NCI-H774 (cell line): ENCODE measurements at places on chromosomes 13 and 19.
A peak's percentile ranks its signal among the peaks of the same experiment; 100 is the strongest.

GRCh38 chr19:507286-508203 is at the start of gene TPGS1:
TSS of gene TPGS1 (plus strand) at chr19:507497. CDS start at chr19:507507, 10 bp downstream.
- DNase-seq, result peak; percentile 73

DNA sequence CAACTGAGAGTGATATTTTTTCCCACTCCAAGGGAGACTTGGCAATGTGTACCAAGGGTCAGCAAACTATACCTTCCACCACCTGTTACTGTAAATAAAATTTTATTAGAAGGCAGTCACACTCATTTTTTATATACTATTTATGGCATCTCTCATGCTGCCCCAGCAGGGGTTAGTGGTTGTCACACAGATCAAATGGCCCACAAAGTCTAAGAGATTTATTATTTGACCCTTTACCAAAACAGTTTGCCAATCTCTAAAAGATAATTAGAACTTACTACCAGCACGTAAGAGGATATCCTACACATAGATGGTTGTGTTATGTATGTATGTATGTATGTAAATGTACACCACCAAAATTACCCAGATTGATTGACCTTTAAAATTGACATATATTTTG is 185.1 kb downstream of the PRR20E start:
- DNase-seq, result no peak

- no peak for DNase-seq
These were observed 109.5 kb upstream of the MBNL2 start for GRCh38 chr13:97112446-97113152.

DNA sequence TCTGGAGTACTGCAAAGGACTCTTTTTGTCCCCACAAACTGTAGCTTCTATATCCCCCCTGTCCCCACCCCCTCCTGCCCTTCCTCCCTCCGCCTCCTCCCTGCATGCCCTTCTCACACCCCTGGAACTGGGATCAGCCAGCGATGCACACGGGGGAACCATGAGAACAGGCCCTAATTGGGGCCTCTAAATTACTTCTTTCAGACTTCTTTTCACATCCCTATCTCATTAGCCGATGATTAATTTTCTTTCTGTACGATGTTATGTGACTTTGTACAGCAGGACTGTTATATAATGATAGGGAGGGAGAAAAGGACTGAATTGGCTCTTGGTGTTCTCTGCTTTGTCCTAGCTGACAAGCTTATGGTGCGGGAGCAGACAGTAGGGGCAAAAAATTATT is 347.5 kb downstream of the DNAJC15 start:
- DNase-seq, result no peak

DNA sequence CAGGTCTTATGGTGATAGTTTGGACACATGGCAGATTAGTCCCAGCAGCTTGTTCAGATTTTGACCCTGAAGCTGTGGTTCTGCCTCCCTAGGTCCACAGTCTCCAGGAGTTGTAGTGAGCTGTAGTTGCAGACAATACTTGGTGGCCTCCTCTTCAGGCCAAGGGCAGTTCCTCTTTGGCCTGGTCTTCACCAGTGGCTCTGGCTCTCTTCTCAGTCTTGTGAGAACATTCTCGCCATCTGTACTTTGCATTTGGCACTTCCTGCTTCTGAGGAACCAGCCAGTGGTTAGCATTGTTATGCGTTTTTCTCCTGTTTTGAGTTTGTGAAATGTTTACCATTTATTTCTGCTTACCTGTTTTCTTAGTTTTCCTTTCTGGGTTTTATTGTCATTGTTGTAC is 40.7 kb downstream of the PCCA start:
- DNase-seq, result no peak

- DNase-seq, result no peak
These were observed 25.7 kb upstream of the SLC7A1 start for GRCh38 chr13:29621051-29621800.

DNA sequence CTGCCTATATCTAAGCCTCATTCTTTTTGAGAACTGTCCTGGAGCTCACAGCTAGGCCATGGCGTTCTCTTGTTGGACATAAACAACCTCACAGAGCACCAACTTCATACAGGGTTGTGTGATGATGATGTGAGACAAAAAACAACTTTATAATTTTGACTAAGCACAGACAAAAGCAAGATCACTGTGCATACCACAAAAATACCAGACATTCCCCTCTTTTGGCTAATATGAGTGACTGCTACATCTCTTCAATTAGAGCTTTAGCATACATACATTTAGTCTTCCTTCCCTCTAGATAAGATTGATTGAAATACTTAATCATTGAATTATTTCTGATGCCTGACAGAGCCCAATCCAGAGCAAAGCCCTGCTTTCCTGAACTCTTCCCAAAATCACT is 8.3 kb downstream of the MAB21L1 start:
- DNase-seq, result no peak

DNA sequence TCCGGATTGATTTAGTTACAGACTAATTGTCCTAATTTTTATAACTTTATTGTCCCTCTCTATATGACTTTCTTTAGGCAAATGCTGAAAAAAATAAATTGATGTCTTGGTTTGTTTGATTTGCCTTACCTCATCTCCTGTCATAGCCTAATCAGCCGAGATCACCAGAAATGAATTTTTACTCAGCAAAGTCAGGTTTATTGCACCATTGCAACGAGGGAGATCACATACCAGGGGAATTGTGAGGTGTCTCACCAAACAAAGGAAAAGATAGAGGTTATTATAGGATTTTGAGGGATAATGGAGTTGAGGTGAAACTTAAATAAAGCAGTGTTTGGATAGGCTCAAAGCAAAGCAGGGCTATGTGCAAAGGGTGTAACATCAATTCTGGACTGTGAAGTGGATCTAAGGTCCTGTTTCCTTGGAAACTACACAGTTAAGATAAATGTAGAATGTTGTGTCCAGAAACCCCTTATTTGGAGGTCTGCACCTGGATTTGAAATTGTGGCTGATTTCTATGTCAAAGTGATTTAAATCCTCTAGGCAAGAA is 372.6 kb downstream of the OXGR1 start:
- no peak for DNase-seq

DNA sequence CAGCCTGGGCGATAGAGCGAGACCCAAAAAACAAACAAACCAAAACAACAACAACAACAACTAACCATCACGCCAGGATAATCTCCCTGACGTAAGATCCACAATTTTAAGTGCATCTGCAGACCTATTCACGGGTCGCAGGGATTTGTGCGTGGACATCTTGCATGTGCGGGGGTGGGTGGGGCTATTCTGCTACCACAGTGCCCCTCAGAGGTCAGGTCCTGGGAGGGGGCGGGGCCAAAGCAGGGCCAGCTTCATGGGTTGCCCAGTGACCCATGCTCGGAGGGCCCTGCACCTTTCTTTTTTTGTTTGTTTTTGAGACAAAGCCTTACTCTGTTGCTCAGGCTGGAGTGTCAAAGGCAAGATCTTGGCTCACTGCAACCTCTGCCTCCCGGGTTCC is 2.6 kb upstream of the CDC42EP5 start:
- no peak for DNase-seq

DNA sequence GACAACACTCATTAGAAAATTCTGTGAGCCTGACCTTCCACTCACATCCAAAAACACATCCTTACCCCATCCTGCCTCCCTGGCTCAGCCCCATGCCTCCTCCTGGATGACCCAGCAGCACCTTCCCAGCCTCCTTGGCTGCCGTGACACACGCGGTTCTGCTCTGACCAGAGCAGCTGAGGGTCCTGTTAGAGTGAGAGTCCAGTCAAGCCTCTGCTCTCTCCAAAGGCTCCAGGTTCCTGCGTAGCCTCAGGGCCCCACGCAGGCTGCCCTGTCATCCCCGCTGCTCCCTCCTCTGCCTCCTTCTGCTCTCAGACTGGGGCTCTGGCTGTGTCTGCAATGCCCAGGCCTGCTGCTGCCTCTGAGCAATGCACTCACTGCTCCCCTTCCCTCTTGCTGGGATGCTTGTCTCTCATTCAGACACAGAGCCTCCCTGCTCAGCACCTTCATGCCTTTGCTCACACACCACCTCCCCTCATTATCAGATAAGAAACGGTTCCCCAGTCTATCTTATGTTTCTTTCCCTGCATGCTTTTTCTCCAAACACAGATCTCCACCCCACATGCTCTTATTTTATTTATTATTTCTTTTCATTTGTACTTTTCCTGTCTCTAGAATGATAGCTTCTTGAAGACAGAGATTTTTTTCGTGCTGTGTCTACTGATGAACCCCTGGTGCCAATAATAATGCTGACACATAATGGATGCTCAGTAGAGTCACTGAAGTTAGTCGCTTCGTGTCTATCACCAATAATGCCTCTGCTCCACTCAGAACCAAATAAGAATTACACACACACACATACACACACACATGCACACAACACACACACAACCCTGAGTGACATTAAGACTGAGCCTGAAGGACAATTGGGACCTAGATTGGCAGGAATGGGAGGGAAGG is 10.2 kb upstream of the SIGLEC6 start:
- DNase-seq, result no peak

- no peak for DNase-seq
These were observed at the start of gene TNFSF13B for GRCh38 chr13:108269601-108270328. TSS of gene TNFSF13B (plus strand) at chr13:108269718. CDS start at chr13:108269896, 178 bp downstream.
